ENCODE measurements at places on chromosomes 12 and 14.

DNA sequence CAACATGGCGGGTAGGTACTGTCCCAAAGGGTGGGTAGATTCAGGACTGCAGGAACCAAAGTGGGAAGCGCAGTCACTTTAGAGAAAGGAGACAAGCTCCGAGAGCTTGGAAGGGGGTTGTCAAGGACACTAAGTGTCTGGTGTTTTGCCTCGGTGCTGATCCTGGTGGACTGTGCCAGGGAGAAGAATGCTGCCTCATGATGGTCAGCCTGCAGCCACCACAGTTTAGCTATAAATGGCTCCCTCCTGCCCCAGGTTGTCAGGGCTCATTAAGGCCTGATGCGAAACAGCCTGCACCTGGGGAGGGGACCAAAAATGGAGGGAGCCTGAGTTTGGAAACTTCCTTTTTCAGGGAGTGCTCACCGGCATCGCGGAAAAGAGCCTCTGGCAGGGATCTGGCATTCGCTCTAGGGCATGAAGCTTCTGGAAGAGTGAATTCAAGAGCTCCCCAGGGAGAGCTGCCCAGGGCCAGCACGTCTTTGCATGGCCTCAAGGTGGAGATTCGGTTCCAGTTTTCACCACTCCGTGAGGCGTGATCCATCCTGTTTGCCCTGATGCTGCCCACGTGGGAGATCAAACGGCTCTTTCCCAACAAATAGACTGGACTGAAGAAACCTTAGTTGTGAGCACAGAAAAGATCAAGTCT is 164.0 kb downstream of the FOXN3 start:
- DNase-seq, result no peak

GRCh38 chr12:112013601-112014402 is 576 bp downstream of the ERP29 start:
- DNase-seq, result peak; percentile 78

- DNase-seq, result no peak
These were observed 7.6 kb upstream of the FKBP11 start for GRCh38 chr12:48932878-48933277.

DNA sequence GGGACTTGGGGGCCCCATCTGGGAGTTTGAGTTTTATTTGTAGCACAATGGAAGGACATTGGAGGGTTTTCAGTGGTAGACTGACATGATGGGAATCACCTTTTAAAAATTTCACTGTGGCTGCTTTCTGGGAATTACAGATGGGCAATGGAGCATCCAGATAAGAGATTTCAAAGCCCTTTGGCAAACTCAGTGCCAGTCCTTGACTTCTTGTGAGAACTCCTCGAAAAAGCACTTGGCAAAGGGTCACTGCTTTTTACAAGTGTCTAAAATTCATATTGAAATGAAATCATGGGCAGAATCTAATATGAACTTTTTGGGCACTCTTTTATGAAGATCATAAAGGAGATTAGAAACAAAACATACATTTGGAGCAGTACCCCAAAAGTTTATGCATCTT is 34.3 kb upstream of the IGF1 start:
- no peak for DNase-seq

DNA sequence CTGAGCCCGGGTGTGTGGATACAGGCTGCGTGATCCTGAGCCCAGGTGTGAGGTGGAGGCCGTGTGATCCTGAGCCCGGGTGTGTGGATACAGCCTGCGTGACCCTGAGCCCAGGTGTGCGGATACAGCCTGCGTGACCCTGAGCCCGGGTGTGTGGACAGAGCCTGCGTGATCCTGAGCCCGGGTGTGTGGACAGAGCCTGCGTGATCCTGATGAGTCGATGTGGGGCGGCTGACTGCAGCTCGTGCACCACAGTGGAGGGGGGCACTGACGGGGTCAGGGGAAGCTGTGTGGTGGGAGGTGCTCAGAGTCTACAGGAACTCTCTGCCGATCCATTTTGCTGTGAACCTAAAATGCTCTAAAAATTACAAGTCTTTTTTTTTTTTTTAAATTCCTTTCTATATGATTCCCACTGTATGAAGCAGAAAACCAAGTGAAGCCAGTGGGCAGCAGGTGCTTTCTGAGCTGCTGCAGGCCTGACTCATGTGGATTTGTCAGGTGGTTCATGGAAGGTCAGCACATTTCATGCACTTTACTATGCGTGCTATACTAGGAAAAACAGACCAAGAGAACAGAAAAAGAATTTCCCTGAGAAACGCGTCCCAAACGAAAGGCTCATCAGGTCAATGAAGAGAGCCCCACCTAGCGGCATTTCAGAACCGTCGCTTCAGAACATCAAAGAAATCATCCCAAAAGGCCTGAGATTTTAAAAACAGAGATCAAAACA is 19.3 kb downstream of the BRF1 start:
- no peak for DNase-seq

GRCh38 chr12:56699020-56699661 is 11.1 kb upstream of the PTGES3 start:
- no peak for DNase-seq

DNA sequence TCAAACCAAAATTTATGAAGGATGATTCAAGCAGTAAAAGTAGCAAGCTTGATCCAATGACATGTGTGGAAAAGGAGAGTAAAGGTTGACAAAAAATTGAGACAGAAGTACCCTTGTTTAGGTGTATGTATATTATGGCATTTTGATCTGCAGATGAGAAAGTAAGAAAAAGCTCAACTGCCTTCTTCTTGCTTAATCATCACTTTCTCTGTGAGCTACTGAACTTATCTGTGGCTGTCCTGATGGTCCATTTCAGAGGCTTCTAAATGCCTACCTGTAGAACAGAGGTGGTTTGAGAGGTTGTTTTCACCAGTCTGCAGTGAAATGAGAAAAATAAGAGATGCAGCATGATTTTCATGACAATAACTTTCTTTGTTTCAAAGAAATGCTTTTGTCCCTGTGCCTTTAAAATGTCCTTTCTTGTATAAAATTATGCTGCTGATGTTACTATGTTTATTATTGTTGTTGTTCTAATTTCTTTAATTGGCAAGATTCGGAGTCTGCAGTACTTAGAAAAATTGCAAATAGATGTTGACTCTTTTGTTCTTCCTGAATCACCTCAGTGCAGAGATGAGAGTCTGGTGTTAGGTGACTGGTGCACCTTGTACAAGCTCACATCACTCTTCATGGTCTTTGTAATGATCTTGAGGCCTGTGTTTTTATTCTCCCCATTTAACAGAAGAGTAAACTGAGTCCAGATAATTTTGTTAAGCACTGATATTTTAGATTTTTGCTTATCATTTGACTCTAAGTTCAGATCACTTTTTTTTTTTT is 821.9 kb downstream of the VRK1 start:
- DNase-seq, result no peak

DNA sequence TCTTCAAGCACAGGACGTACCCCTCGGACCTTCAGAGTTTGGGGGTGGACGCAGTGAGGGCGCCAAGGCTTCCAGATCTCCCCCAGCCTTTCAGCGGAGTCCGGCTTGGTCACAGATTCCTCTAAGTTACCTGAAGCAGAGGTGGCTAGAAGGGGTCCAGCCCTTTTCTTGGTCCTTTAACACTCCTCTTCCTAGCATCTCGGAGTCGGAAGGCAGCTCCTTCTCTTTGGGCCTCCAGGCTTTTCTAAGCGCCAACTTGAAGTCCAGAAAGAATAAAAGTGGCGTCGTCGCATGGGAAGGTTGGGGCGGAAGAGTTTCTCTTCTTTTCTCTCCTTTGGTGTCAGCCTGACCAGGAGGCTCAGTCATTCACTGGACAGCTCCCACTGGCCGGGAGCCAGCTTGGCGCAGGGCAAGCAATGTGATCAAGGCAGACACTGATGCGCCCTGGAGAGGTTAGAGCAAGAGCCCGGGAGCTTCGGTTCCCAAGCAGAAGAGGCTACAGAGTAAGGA is 9.6 kb downstream of the OR6S1 start:
- DNase-seq, result no peak

DNA sequence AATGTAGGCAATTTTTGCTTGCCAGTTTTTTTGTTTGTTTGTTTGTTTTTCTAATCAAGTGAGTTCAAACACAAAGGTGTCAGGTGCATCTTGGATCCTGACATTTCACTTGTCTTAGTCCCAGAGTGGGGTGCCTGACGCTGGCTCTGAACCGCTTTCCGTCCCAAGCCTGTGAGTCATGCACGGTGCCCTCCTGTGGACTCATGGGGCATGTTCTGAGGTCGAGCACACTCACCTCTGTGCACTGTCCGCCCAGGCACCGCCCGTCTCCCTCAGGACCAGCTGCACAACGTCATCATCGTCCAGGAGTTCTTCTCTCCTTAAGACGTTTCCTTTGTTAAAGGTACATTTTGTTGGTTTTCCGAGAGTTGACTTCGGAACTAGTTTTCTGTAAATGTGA is 98.2 kb downstream of the GLT1D1 start:
- no peak for DNase-seq

GRCh38 chr12:132605892-132606291 is 4.5 kb downstream of the LRCOL1 start:
- no peak for DNase-seq

GRCh38 chr12:109214131-109214530 is 95.0 kb downstream of the FOXN4 start:
- no peak for DNase-seq

DNA sequence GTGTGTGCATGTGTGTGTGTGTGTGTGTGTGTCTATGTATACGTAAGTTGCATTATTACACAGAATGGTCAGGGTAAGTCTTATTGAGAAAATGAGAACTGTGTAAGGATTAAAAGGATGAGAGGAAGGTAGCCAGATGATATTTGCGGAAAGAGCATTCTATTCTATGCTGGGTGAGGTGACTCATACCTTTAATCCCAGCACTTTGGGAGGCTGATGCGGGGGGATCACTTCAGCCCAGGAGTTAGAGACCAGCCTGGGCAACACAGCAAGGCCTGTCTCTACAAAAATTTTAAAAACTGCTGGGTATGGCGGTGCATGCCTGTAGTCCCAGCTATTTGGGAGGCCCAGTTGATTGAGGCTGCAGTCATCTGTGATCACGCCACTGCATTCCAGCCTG is 103.7 kb downstream of the SLC38A1 start:
- no peak for DNase-seq

- DNase-seq, result no peak
These were observed 80.5 kb upstream of the BTG1 start for GRCh38 chr12:92226071-92226661.

- no peak for DNase-seq
These were observed 314.1 kb upstream of the DIO3 start for GRCh38 chr14:101246894-101247841.

DNA sequence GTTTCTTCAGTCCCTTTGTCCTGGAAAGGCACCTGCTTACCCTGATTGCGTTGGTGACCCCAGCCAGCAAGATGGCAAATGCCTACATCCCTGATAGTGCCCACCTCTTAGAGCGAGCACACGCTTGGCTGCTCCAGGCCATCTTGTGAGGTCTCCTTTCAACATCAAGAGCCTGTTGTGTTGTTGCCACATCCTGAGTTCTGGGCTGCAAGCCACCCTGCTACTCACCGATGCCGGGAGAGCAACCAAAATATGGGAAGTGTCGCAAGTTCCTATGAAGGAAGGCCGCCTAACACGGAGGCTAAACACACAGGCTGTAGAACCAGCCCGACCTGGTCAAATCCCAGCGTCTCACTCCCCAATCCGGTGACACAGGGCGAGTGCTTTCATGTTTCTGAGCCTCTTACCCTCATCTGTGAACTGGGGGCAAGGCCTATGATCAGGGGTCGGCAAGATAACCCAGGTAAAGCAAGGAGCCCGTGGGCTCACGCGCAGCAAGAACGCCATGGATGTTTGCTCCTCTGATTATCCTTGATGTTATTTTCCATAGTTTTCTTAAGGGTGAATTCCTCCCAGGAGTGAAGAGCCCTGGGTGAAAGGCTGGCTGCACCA is 98.4 kb downstream of the LGMN start:
- DNase-seq, result no peak

GRCh38 chr14:101374373-101375338 is 186.6 kb upstream of the DIO3 start:
- no peak for DNase-seq

DNA sequence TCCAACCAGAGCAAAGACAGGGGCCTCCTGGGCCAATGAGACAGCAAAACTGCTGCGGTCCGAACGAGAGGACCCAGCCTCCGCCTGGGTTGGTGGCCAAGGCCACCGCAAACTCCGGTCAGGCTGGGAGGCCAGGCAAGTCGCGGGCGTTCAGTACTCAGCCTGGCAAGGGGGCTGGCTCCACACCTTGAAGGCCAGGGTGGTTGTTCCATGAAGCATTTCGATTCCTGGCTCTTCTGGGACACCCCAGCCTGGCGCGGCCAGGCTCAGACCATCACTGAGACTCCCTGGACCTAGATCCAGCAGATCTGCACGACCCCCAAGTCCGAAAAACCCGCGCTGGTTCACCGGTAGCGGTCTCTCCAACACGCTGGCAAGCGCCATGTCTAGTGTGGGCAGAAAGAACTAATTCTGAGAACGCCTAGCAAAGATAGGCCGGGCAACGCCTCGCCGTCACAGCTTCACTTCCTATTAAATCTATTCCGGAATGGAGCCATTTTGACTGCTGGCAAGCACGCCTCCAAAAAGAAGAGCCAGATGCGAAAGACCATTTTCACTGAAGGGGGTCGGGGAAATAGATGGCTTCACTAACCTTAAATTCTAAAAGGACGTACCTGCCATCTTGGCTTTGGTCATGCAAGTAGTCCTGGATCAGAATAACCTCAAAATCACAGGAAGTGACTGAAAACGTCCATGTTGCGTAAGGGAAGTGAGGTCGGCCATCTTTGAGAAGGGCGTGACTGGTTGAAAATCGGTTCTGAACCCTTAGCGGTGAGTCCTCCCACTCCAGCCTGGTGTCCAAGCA is at the start of gene PSMB5:
Gene PSMB5, minus strand, starts transcription at position 403 of the 805 bp plus-strand sequence. Its CDS starts 19 bp downstream, at position 384.
- DNase-seq, result peak; percentile 88

- DNase-seq, result no peak
These were observed 333.7 kb downstream of the DAD1 start for GRCh38 chr14:22255017-22255950.

- DNase-seq, result no peak
These were observed 110.0 kb downstream of the DYRK2 start for GRCh38 chr12:67758521-67758920.

DNA sequence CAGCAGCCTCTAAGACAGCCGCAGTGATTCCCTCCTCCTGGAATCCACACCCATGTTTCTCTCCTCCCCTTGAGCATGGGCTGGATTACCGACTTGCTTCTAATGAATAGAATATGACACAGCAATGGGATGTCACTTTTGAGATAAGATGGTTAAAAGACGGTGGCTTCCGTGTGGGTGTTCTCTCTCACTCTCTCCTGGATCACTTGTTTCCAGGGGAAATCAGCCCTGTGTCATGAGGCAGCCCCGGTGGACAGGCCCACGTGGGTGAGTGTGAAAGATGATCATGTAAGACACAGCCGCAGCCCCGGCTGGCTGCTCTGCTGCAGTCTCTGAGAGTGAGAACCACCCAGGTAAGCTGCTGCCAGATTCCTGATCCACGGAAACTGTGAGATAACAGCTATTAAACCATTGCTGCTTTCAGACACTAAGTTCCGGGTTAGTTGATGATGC is 10.7 kb downstream of the MOAP1 start:
- DNase-seq, result no peak

All from stimulated activated CD8-positive, alpha-beta memory T cell treated with anti-CD3 and anti-CD28 coated beads, Interleukin-4, amount 100 ng/mL, for 48 hours (primary cell).